ENCODE measurements at places on chromosomes 5 and 9. TPM values are rescaled to one million over a fixed set of nuclear protein-coding genes. Genes with fewer than 3 reads are reported as not detected.

REEP5 gene
- 83.4 TPM for total RNA-seq

DNA sequence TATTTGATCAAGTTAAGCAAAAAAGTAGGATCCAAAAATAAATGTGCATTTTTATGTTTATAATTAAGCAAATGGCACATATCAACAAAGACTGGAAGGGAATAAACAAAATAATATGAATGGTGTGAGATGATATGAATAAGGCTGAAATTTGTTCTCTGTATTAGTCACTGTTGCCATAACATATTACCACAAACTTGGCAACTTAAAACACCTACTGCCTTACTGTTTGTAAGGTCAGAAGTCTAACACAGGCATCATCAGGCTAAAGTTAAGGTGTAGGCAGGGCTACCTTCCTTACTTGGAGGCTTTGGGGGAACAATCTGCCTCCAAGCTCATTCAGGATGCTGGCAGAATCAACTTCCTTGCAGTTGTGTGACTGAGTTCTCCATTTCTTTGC lies 19.3 kb downstream of the PGGT1B start:
- no peaks in the 10 kb centered on the region for H3K27me3 ChIP-seq
- H3K27ac ChIP-seq: no peak overlapping the region
- H3K36me3 ChIP-seq: peaks cover 21% of the 10 kb centered on the region
- H3K4me3 ChIP-seq: no peak overlapping the region

- H3K4me3 ChIP-seq: no peak overlapping the region
- no peak overlapping the region for H3K27ac ChIP-seq
- peak; percentile 46 for DNase-seq
These were observed 12.9 kb downstream of the CXCL14 start for GRCh38 chr5:135565725-135566421.

PFN3 gene
- total RNA-seq: not detected

GRCh38 chr5:151692312-151692711 lies 5.6 kb upstream of the SPARC start:
- peaks cover 16% of the 10 kb centered on the region for H3K27me3 ChIP-seq
- DNase-seq: no peak
- H3K36me3 ChIP-seq: no peaks in the 10 kb centered on the region
- peaks cover 4% of the 10 kb centered on the region for H3K4me1 ChIP-seq
- H3K4me3 ChIP-seq: no peak overlapping the region
- no peak overlapping the region for H3K27ac ChIP-seq

ORM2 gene
- total RNA-seq: not detected

DNA sequence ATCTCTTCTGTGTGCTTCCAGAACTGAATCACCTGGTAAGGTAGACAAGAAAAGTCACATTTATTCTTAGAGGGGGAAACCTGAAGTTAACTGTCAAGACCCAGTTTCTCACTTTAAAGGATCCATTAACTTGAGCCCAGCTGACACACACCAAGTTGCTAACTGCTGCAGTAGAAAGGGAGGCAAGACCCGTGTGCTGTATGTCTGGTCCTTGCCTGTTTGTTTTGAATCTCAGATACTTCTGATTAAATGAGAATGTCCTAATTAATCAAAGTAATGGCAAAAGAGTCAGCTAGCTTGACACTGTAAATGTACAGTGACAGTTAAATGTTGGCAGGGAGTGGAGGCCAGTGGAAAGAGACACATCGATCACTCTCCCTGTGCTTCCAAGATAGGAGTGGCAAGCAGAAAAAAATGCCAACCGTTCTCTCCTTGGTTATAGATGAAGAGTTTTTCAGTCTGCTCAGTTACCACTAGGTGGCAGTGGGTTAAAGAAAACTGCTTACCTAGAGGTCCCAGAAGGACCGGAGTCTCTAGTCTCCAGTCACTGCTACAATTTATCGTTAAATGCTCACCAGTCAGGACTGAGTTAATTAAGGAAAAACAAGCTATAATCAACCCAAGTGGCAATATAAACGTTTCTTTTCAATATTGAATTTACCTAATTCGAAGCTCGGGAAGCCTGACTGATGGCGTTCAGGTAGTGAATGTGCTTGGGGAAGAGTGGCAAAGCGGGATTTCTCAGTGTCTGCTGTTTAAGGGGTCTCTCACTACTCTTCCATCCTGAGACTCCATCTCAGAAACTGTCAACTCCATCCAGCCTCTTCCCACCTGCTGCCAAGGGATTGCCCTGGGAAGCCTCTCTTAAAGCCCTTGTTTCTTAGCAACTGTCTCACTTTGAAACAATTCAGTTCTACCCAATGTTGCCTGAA lies 18.4 kb downstream of the LSM11 start:
- no peak overlapping the region for H3K4me3 ChIP-seq
- peaks cover 14% of the 10 kb centered on the region for H3K4me1 ChIP-seq
- DNase-seq: no peak
- H3K27me3 ChIP-seq: no peaks in the 10 kb centered on the region
- peaks cover 15% of the 10 kb centered on the region for H3K36me3 ChIP-seq

SOHLH1 gene
- total RNA-seq: not detected

- H3K4me1 ChIP-seq: peaks cover 8% of the 10 kb centered on the region
- no peak for DNase-seq
- H3K36me3 ChIP-seq: no peaks in the 10 kb centered on the region
- no peaks in the 10 kb centered on the region for H3K27me3 ChIP-seq
- no peak overlapping the region for H3K27ac ChIP-seq
These were observed 18.7 kb downstream of the SLC46A2 start for GRCh38 chr9:112872019-112872418.

GRCh38 chr5:179422213-179422855 lies 77.1 kb upstream of the ADAMTS2 start:
- H3K36me3 ChIP-seq: no peaks in the 10 kb centered on the region
- no peak overlapping the region for H3K4me3 ChIP-seq
- DNase-seq: no peak
- no peaks in the 10 kb centered on the region for H3K4me1 ChIP-seq

HINT1 gene
- total RNA-seq: 279 TPM

FBP2 gene
- total RNA-seq: not detected

PRR7 gene
- total RNA-seq: 13.0 TPM

DNA sequence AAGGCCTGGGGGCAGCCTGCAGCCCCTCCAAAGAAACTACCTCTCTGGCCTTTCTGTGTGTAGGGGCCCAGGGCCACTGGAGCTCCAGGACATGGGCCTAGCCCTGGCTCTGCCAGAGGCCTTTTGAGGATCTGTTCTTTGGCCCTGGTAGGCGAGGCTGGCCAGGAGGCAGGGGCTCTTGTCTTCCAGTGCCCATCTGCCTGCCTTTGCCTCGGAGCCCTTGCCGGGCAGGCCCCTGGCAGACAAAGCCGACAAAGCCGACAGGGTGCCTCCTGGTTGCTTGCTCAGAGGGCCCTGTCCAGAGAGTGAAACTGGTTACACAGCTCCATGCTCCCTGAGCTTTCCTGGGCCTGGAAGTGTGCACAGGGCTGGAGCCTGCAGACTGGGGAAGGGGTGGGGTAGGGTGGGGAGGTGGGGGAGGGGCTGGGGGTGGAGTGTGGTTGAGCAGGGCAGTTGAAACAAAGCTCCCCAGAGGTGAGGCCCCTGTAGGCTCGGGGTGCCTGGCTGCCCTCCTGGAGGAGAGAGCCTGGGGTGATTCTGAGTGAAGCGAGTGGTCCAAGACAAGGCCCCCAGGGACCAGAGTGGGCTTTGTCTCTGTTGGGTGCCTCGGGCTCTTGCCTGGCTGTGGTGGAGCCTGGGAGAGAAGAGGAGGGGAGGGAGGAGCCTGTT lies 29.3 kb downstream of the PTPA start:
- H3K27me3 ChIP-seq: no peaks in the 10 kb centered on the region
- H3K36me3 ChIP-seq: peaks cover 24% of the 10 kb centered on the region
- peaks cover 37% of the 10 kb centered on the region for H3K4me1 ChIP-seq

GRCh38 chr5:124059200-124059599 lies 547.2 kb downstream of the CSNK1G3 start:
- no peak for DNase-seq
- no peak overlapping the region for H3K27ac ChIP-seq
- H3K36me3 ChIP-seq: no peaks in the 10 kb centered on the region
- H3K27me3 ChIP-seq: no peaks in the 10 kb centered on the region
- H3K4me1 ChIP-seq: no peaks in the 10 kb centered on the region
- H3K4me3 ChIP-seq: no peak overlapping the region

DNA sequence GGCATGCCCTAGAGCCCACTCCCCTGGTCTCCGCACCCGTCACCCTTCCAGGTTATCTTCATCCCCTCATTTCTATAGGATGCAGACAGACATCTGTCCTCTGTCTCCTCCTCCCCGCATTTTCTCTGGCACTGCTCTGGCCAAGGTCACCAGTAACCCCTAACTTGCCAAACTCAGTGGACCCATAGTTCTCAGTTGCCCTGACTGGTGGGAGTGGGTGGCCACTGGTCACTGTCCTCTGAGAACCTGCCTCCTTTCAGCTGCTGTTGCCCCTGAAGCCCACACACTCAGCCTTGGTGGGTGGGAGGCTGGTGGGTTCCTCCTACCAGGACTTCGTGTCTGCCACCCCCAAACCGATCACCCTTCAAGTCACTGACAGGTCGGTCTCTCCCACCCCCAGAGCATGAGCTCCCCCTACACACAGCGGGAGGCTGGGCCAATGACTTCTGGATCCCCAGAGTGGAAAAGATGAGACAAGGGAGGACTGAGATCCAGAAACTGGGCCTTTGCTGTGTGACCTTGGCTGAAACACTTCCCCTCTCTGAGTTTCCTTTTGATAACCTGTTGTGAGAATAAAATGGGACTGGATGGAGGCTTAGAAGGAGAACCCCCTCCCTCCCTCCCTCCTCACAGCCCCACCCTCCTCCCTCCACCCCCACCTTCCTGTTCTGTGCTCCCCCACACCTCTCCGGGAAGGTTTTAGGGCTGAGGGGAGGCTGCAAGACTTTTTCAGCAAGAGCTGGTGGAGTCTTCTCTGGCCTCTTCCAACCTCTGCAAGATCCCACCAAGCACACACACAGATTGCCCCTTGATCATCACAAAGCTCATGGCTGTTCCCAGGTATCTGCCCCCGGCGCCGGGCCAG lies 2.4 kb upstream of the DBN1 start:
- peaks cover 42% of the 10 kb centered on the region for H3K4me1 ChIP-seq
- peaks cover 7% of the 10 kb centered on the region for H3K27me3 ChIP-seq
- no peaks in the 10 kb centered on the region for H3K36me3 ChIP-seq
- no peak for DNase-seq
- H3K4me3 ChIP-seq: peak overlapping the region; percentile 47

DNA sequence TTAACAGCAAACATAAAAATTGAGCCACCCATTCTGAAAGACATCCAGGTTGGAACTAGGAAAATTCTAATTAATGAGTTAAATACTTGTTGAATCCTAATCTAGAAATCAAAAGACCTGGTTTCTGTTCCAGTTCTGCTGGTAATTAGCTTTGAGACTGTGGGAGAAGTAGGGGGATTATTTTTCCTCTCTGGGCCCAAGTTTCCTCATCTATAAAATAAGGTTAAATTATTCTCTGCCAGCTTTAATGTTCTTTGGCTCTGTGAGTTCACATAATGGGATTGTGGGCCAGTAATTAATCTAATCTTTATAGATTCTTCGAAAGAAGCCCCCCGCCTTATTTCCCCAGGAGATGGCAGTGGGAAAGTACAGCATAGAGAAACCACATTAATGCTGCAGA lies 104.6 kb downstream of the ENC1 start:
- peaks cover 4% of the 10 kb centered on the region for H3K27me3 ChIP-seq
- no peak for DNase-seq
- no peak overlapping the region for H3K4me3 ChIP-seq
- H3K27ac ChIP-seq: no peak overlapping the region
- H3K36me3 ChIP-seq: no peaks in the 10 kb centered on the region
- H3K4me1 ChIP-seq: no peaks in the 10 kb centered on the region

DNA sequence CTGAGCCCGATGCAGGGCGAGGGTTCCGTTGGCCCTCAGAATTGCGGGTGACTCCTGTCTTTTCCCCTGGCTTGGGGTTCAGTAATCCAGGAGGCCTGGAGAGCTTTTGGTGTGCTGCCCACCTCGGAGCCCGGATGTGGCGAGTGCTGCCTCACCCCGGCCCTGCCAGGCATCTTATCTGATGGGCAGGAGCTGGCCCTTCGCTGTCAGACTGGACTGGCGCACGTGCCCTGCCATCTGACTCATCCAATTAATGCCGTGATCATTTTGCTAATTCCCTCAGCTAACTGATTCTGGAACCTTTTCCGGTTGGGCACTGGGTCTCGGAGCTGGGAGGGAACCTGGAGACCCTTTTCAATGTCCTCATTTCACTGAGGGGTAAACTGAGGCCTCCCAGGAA lies 34.6 kb downstream of the RXRA start:
- H3K36me3 ChIP-seq: no peaks in the 10 kb centered on the region
- DNase-seq: no peak
- H3K27me3 ChIP-seq: no peaks in the 10 kb centered on the region
- H3K27ac ChIP-seq: no peak overlapping the region
- H3K4me1 ChIP-seq: no peaks in the 10 kb centered on the region
- H3K4me3 ChIP-seq: no peak overlapping the region

ADAMTSL2 gene
- total RNA-seq: not detected

DNA sequence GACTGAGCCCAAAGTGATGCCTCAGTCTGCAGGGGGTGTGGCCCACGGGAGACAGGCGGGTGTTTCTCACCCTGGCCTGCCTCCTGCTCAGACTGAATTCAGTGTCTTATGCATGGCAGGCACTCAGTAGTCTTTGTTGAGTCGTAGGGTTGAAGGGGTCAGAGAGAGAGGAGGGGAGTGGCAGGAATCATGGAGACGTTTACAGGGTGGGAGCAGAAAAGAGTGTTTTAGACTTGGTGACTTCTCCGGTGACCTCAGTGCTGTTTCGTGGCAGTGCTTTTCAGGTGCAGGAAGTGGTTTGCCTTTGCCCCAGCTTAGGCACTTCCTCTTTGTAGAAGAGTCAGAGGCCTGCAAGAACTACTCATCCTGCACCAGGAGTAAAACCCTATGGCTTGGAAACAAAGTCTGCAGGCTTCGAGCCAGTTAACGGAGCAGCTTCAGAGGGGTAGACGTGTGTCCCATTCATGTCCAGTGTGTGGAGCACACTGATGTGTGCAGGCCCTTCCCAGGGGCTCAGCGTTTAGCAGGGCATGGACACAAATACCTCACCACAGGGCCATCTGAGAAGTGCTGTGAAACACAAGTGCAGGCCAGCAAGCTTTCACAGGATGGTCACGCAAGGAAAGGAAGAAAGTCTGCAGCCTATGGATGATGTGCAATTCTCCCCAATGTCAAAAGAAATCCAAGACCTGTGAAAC lies 24.5 kb upstream of the SEMA4D start:
- peaks cover 85% of the 10 kb centered on the region for H3K4me1 ChIP-seq
- peak overlapping the region; percentile 71 for H3K4me3 ChIP-seq
- peaks cover 9% of the 10 kb centered on the region for H3K36me3 ChIP-seq
- peak; percentile 82 for DNase-seq

NAIP gene
- total RNA-seq: 7.4 TPM

DNA sequence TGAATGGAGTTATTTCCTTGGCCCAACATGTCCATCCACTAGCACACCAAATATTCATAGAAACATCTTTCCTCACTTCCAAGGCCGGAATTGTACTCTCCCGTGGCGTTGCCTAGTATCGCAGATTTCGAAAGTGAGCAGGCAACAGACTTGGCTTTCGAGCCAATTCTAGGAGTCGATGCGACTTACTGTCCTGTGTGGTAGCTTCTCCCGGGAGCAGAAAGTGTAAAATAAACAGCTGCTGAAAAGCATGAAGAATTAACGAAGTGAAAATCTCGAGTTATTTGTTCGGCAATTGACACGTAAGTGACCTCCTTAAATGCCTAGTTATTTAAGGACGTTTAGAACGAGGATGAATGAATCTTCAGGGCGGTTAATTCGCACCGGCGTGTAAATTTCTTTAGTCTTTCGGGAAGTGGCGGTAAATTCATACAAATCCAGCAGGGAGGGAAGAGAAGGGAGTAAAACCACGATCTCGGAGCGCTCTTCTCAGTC lies 449 bp upstream of the PCSK5 start:
- peaks cover 24% of the 10 kb centered on the region for H3K4me1 ChIP-seq
- no peaks in the 10 kb centered on the region for H3K36me3 ChIP-seq
- peaks cover 58% of the 10 kb centered on the region for H3K27me3 ChIP-seq
